ENCODE measurements at places on chromosomes 12 and 14. TPM values are rescaled to one million over a fixed set of nuclear protein-coding genes. Genes with fewer than 3 reads are reported as not detected.

TMTC1 gene
- 42.4 TPM for total RNA-seq

DCN gene
- 39.4 TPM for total RNA-seq

CHGA gene
- 59.1 TPM for total RNA-seq

MYRFL gene
- total RNA-seq: 1.4 TPM

MGP gene
- 3.0 TPM for total RNA-seq

CCDC59 gene
- total RNA-seq: 33.9 TPM

PPFIA2 gene
- 143 TPM for total RNA-seq

C1QL4 gene
- total RNA-seq: 3.5 TPM

PLEK2 gene
- 0.69 TPM for total RNA-seq

SMCO3 gene
- total RNA-seq: not detected

SERPINA10 gene
- not detected for total RNA-seq

KLHL33 gene
- total RNA-seq: 0.23 TPM

C3AR1 gene
- total RNA-seq: 3.2 TPM

SCN8A gene
- total RNA-seq: 74.3 TPM

KERA gene
- 0.23 TPM for total RNA-seq

STON2 gene
- 109 TPM for total RNA-seq

KSR2 gene
- total RNA-seq: 7.2 TPM

MGST1 gene
- total RNA-seq: 14.5 TPM

ACTN1 gene
- 18.9 TPM for total RNA-seq

PCK2 gene
- total RNA-seq: 3.0 TPM

CLEC14A gene
- total RNA-seq: 5.3 TPM

PPP4R4 gene
- total RNA-seq: 11.8 TPM

LRRC10 gene
- not detected for total RNA-seq

SDSL gene
- total RNA-seq: 5.1 TPM

OR4E2 gene
- total RNA-seq: not detected

BEGAIN gene
- 10.1 TPM for total RNA-seq

ACADS gene
- total RNA-seq: 5.8 TPM

ZCCHC8 gene
- total RNA-seq: 29.3 TPM

KLRB1 gene
- total RNA-seq: not detected

GPR137C gene
- 43.4 TPM for total RNA-seq

ARMH4 gene
- 56.1 TPM for total RNA-seq

EML1 gene
- 38.5 TPM for total RNA-seq

FLVCR2 gene
- 6.7 TPM for total RNA-seq

ADGRD1 gene
- total RNA-seq: 5.1 TPM

AKAP3 gene
- 3.7 TPM for total RNA-seq

GYS2 gene
- not detected for total RNA-seq

APOF gene
- total RNA-seq: not detected

SMIM41 gene
- not detected for total RNA-seq

FBXL14 gene
- total RNA-seq: 18.5 TPM

WNT5B gene
- total RNA-seq: 18.7 TPM

IL26 gene
- total RNA-seq: not detected
